ENCODE measurements at places on chromosomes 2 and 18.
A peak's percentile ranks its signal among the peaks of the same experiment; 100 is the strongest.

- DNase-seq = no peak
These were observed 3.0 kb upstream of the ITSN2 start for GRCh38 chr2:24363301-24363700.

DNA sequence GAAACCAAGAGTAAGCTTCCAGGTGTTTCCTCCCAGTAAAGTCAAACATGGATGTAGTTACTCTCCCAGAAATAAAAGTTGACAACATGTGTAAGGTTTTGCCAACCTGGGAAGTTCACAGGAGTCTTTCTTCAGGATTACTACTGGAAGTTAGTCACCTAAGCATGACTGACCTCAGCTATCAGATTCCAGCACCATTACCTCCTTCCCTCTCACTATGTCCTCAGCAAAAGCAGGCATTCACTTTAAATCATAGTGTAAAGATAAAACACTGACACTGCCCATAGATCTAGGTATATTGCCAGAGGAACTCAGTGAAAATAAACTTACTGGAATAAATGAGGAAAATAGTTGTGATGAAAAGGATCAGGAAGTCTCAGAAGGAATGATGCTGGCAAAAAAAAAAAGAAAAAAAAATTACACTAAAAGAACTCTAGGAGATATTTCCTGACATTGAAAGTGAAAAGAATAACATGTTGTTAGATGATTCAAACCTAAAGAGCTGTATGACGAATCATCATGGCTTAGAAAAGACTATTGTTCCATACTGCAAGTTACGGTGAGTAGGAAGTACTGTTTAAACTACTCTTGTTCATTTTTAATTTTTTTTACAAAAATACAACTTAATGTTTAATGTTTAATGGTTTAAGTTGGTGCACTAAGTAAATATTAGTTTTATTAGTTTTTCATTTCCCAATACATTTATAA lies 484.5 kb upstream of the ZNF804A start:
- no peak for DNase-seq

DNA sequence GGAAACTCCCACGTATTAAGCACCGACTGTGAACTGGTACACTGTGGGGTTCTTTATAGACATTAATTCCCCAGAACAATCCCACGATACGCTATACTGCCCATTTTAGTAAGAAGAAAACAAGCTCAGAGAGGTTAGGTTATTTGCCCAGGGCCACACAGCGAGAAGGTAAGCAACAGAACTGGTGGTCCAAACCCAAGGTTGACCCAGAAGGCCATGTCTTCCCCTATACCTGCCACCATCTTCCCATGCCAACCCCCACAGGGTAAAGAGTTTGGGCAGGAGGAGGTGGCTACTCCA lies 69.9 kb downstream of the MARCO start:
- DNase-seq = no peak

DNA sequence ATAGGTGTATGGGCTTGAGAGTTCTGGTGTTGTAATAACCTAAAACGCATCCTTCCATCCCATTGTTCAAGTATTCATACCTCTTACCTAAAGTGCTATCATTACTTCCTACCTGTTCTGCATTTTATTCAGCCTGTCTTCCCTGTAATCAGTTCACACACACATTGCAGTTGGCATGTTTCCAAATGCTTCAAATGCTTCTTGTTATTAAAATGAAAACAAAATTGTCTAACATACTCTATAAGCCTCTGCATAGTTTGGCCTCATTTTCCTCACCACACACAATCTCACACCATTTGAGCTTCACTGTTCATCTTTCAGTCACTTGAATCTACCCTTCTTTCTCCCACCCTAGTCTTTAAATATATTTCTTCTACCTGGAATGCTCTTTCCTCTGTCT lies 1178.2 kb upstream of the NRXN1 start:
- DNase-seq = no peak

- DNase-seq = no peak
These were observed 469.8 kb upstream of the ZEB2 start for GRCh38 chr2:144989579-144990270.

- peak; percentile 28 for DNase-seq
These were observed 36.4 kb upstream of the FOSL2 start for GRCh38 chr2:28356095-28356911.

DNA sequence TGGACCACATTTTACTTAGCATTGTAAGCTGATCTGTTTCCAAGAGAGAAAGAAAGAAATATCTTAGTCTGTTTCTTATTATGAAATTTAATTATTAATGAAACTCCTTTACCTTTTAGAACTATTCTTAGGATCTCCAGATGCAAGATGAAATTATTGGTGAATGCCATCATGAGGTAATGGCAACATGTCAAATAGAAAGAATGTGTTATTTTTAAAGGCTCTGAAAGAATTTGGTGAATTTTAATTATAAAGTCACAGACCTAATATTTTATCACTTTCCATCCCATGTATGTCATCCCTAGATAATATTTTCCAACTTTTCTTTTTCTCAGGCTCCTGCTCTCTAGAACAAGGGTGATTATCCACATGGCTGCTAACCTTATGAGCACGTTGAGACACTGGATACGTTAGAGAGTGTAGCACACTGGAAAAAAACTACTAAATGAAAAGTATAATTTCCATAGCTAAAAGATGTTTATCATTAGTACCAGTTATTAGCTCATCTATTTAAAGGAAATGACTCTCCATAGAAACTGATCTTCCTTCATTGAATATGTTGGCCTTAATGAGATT lies 95.2 kb upstream of the SCG2 start:
- DNase-seq = no peak

DNA sequence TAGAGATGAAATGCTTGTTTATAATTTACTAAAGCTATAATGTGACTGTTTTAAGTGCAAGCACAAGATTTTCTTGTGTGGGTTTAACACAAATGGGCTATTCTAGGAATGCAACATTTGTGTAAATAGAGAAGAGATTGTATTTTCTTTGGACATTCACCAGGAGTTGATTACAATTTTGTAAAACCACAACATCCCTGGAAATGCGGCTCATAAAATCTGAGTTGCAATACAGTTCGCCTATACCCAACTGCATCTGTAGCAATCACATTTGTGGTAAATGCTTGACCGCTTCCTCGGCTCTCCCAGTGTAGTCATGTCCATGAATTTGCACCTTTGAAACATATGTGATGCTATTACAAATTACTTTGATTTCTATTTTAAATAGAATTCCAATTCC lies 348.7 kb upstream of the CDH20 start:
- no peak for DNase-seq

DNA sequence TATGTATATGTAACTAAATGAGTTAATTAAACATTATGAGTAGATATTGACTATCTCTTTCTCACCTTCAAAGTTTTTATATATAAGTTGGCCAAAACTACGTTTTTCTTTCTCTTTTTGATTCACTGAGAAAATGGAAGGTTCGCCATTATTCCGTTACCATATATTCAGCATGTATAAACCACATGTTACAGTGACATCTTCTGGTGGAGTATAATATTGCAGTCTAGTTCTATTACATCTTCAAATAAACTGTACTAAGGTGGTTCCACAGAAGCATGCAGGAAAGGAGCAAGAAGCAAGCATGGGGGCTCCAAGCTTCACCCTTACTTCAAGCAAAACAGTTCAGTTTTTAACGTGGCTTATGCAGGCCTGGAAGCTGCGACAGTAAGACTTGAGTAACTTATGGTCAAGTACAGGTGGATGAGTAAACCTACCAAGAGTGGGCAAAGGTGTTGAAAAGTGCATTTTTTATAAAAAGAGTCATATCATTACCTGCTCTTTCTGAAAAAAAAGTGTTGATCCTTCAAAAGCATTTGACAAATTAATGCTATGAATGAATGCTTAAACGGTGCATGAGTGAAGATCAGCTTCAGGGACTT lies 129.8 kb upstream of the RAB6C start:
- no peak for DNase-seq

GRCh38 chr2:26463244-26464192 lies 14.4 kb downstream of the OTOF start:
- DNase-seq = no peak

- DNase-seq = no peak
These were observed 12.6 kb upstream of the TMEM214 start for GRCh38 chr2:27019931-27020855.

DNA sequence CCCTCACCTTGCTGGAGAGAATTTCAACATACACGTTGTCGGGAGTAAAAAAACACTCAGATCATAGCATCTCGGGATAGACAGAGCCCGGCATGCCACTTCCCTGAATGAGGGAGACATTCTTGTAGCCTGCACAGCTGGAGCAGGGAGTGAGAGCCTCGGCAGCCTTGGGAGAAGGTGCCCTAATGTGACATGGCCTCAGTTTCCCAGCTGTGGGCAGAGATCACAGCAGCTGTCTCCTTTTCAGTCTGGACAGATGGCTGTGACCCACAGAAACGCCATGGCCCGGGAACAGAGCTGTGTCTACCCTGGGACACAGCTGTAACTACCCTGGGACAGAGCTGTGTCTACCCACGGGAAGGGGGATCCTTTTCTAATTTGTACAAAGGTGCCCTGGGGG lies 55.9 kb downstream of the HS1BP3 start:
- DNase-seq = no peak

DNA sequence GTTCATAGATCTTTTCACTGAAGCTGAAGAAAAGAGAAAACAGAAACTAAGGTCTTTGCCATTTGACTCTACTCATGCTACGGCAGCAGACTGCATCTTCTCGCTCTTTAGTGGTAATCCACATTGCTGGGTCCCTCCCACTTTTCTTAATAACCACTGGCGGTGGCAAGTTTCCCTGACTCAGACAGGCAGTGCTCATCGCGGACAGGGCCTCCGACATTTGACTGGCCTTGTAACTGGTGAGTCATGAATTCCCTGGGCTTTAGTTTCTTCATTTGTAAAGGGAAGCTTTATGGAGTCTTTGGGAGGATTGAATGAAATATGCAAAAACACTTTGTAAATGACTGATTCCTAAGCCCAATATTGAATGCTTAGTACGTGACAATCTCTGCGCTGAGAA lies 238.2 kb upstream of the RBBP8 start:
- DNase-seq = no peak

DNA sequence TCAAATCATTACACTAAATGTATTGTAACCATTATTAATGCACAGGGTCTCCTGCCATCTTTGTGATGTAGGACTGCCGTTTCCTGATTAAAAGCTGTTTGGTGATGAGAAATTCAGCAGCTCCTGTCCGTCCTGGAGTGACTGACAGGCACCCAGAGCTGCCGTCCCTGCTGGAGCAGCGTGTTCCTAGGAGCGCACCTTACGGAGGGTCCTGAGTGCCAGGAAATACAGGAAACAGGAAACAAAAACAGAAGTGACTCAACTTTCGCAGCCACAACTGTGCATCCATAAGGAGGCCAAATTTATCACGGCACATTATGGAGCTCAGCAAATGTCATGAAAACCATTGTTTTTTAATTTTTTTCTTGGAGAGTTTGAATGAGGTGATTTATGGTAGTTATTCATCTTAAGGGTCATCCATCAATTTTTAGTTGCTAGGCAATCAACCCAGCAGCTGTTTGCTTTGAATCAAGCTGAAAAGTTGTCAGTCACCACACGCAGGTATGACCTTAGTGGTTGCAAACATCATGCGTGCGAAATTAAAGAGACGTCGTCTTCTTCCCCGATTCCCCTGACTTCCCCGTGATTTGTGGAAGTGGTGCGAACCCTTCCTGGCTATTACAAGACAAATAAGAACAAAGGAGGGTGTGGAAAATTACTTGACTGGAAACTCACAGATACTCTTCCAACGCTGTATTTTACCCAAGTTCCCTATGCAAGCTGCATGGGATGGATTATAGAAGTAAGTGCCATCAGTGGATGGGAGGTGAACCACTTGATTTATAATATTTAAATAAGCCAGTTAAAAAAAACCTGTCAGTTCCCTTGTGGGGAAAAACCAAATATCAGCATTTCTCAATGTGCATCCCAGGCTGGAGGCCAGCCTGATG lies 19.8 kb downstream of the TSHZ1 start:
- DNase-seq = no peak

DNA sequence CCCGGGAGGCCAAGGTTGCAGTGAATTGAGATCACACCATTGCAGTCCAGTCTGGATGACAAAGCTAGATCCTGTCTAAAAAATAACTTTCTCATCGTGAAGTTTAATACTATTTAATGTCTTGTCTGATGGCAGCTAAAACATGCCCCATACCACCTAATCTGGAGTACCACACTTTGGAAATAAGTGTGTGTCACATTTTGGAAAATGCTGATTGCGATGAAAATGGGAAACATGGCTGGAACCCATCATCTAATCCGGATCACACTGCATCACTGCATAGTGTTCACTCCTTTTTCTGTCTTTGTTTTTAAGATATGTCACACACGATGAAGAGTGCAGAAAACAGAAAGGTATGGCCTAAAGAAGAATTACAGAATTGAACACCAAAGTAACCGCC lies 31.2 kb upstream of the ALPP start:
- no peak for DNase-seq

GRCh38 chr2:172928756-172929155 lies 146.9 kb upstream of the MAP3K20 start:
- no peak for DNase-seq

DNA sequence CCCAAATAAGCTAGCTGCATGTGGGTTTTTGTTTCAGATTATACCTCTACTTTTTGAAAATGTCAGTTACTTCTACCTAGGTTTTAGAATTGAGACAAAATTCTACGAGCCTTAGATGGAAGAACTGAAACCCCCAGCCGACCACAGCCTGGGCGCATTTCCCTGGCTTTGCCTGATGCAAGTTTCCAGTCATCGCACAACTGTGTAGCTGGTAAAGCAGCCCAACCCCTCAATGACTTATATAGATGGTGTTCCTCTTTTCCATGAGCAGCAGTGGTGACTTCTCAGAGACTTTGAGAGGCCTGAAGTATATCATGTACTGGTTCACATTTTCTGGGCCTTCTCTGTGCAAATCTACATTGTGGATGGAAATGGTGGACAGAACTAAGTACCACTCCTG lies 515.4 kb upstream of the RAB6C start:
- no peak for DNase-seq

DNA sequence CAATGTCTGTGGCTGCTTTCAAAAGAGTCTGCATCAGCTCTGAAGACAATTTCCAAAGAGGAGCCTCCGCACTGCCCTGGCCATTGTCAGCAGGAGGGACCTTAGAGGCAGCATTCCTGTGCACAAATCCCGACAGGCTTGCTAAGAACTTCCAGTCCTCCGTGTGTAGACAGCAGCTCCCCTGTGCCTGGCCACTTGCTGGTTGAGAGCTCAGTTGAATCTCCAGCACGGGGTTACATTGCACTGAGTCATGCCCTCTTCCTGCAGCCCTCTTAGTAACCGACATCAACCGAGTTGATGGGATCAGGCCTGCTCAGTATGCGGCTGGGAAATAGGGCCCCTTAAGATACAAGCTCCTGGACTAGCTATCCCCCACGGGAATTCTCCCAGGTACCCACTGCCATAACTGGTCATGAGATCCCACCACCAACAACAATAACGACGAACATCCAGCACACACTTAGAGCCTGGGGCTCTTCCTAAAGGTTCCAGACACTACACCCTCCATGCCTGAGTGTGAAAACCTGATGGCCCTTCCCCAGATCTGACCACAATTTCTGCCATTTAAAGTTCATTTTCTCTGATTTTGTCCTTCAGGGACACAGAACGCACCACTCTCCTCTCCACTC lies 12.0 kb downstream of the ATP6V1B1 start:
- no peak for DNase-seq

DNA sequence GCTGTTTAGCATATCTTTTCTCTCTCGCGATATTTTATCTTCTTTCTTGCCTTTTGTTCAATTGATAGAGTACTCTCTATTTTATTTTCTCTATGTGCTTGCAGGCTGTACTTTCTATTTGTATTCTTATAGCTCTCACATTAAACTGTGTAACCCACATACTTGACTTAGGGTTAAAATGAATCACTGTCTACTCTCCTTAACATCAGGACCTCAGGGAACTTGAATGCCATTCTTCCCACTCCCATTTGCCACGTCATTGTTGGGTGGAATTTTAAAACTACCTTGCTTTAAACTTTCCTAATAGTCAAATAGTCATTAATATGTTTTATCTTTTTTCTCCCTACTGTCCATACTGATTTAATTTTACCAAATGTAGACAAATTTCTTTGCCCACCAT lies 269.7 kb downstream of the ALPK2 start:
- DNase-seq = no peak
